ENCODE measurements at places on chromosomes 5 and 9.
A peak's percentile ranks its signal among the peaks of the same experiment; 100 is the strongest.

GRCh38 chr9:33472881-33473615 lies 676 bp downstream of the NOL6 start:
- H3K36me3 ChIP-seq: peaks cover 45% of the 10 kb centered on the region
- H3K4me3 ChIP-seq: peak overlapping the region; percentile 88
- no peak for DNase-seq
- H3K27me3 ChIP-seq: no peaks in the 10 kb centered on the region
- H3K27ac ChIP-seq: peak overlapping the region; percentile 48

DNA sequence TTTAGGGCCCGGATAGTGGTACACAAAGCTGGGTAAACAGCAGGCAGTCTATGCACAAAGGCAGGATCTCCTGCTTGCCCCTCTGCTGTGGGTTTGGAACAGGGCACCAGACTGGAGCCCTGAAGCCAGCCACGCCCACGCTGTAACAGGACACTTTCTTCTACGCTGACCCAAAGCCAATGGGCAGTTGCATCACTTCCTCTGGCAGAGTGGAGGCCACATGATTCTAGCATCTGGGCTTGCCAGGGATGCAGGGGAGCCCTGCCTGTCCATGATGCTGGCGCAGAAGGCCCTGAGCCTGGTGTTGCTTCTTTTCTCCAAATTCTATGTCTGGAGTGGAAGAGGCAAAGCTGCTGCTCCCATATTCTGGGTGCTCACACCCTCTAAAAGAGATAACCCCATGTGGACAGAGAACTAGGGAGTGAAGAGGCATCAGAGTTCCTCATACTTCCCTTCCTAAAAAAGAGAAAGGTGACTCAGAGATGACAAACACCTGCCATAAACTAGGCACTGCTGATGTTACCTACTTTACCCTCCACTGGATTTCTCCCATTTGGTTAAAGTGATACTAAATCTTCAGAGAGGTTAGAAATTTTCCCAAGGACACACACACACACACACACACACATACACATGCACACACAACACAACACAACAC lies 260.3 kb upstream of the KLF4 start:
- peak overlapping the region; percentile 89 for H3K27ac ChIP-seq
- H3K27me3 ChIP-seq: no peaks in the 10 kb centered on the region
- H3K4me3 ChIP-seq: no peak overlapping the region
- peaks cover 38% of the 10 kb centered on the region for H3K4me1 ChIP-seq

DNA sequence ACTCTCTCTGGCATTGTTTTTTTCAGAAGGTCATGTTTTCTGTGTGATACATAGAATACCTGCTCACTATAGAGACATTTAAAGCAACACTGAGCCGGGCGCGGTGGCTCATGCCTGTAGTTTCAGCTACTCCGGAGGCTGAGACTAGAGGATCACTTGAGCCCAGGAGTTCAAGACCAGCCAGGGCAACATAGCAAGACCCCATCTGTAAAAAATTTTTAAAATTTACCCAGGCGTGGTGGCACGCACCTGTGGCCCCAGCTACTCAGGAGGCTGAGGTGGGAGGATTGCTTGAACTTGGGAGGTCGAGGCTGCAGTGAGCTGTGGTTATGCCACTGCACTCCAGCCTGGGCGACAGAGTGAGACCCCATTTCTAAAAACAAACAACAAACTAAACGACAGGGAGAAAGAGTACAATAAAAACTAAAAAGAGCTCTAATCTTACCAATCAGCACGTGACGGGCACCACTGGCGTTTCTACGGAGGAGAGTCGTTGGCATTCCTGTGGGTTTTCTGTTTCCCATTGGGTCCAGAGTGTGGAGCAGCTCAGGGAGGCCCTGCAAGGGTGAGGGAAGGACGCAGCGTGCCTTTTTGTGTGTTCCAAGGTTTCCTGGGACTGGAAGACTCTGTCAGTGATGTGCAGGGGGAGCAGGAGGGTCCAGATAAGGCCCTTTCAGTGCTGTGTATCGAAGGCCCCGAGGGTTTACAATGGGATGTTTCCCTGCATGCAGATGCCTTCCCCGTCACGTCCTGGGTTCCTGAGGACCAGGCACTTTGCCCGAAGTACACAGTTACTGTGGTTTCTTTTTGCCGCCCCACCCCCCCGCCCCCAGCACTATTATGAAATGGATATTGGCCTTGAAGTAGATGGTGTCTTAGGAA lies 7.2 kb upstream of the RNU6ATAC start:
- H3K4me3 ChIP-seq: no peak overlapping the region
- no peak overlapping the region for H3K27ac ChIP-seq
- peaks cover 4% of the 10 kb centered on the region for H3K27me3 ChIP-seq
- DNase-seq: no peak
- H3K36me3 ChIP-seq: no peaks in the 10 kb centered on the region

DNA sequence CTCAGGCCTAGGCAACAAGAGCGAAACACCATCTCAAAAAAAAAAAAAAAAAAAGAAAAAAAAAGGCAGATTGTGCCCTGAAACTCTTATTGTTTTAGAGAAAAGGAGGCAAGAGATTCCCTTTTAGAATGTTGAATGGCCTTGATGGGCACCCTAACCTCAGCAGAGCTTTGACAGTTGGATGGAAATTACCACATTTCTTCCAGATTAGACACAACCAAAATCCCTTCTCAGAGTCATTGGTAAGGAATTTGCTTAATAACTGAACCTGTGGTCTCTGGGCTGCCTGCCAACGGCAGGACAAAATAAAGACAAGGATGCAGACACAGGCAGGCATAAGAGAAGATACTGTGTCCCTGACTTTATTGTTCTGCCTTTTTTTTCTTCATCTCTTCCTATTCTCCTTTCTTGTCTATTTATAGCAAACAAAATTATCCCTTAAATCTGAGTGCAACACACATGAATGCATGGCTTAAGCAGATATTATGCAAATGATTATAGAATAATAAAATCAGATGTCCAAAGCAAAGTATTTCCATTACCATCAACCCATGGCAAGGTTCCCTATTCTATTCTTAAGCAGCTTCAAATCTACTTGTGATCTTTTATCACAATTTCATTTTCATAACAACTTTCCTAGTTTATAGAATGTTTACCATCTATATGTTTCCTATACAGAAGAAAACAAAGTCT lies 37.3 kb upstream of the TRIO start:
- no peaks in the 10 kb centered on the region for H3K36me3 ChIP-seq
- DNase-seq: no peak
- peaks cover 19% of the 10 kb centered on the region for H3K4me1 ChIP-seq
- H3K27me3 ChIP-seq: no peaks in the 10 kb centered on the region

DNA sequence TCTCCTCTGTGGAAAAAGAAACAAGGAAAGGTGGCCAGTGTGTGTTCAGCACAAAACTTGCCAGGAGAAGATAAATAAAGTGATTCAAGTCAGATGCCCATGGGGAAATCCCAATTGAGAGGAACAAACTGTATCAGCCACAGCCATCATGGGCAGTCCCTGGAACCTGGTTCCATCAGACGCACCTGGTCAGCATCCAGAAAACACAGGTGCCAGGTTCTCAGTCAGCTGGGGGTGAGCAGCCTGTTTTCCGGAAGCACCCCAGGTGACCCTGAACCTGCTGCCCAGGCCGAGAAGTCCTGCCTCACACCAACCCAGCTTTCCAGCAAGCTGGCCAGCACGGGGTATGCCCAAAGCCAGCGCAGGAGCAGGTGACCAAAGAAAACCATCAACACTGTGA lies 30.5 kb downstream of the PTCH1 start:
- no peaks in the 10 kb centered on the region for H3K4me1 ChIP-seq
- DNase-seq: no peak
- H3K27me3 ChIP-seq: no peaks in the 10 kb centered on the region
- no peak overlapping the region for H3K27ac ChIP-seq
- H3K36me3 ChIP-seq: no peaks in the 10 kb centered on the region

DNA sequence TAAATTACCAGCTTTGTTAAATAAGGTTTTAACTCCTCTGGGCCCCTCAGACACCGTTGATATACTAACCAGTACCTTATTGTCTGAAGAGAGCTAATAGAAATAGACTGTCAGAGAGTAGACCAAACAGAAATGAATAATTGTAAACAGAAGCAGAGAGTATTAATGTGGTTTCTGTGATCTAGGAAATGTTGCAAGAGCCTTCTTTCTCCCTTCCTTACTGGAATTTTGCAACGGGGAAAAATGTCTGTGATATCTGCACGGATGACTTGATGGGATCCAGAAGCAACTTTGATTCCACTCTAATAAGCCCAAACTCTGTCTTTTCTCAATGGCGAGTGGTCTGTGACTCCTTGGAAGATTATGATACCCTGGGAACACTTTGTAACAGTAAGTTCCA lies 5.1 kb downstream of the TYRP1 start:
- no peak overlapping the region for H3K4me3 ChIP-seq
- H3K36me3 ChIP-seq: no peaks in the 10 kb centered on the region

DNA sequence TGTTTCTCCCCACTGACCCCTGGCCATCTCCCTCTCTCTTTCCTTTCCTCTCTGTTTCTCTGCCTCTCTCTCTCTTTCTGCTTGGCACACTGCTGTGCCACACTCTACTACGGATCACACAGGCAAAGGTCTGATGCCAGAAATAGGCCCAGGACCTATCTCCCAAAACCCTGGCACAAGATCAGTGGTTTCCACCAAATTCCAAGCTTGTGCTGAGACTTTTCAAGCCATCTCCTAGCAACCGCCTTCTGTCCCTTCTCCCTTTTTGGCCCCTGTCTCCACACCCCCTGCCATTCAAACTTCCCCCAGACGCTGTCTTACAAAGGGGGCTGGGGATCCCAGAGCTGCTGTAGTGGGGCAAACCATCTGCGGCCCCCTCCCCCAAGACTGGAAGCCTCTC lies 38.5 kb upstream of the RARS1 start:
- H3K27me3 ChIP-seq: no peaks in the 10 kb centered on the region
- H3K4me3 ChIP-seq: no peak overlapping the region
- DNase-seq: no peak
- peaks cover 90% of the 10 kb centered on the region for H3K36me3 ChIP-seq

GRCh38 chr9:19768798-19769197 lies 20.0 kb downstream of the SLC24A2 start:
- H3K27ac ChIP-seq: no peak overlapping the region
- no peak overlapping the region for H3K4me3 ChIP-seq
- peaks cover 3% of the 10 kb centered on the region for H3K4me1 ChIP-seq
- no peaks in the 10 kb centered on the region for H3K36me3 ChIP-seq
- no peak for DNase-seq
- H3K27me3 ChIP-seq: no peaks in the 10 kb centered on the region

GRCh38 chr5:28710360-28710759 lies 1672.0 kb upstream of the CDH9 start:
- H3K4me3 ChIP-seq: no peak overlapping the region
- H3K36me3 ChIP-seq: no peaks in the 10 kb centered on the region
- no peaks in the 10 kb centered on the region for H3K4me1 ChIP-seq
- DNase-seq: no peak

- no peak overlapping the region for H3K4me3 ChIP-seq
- peaks cover 15% of the 10 kb centered on the region for H3K4me1 ChIP-seq
- peak overlapping the region; percentile 55 for H3K27ac ChIP-seq
- H3K27me3 ChIP-seq: no peaks in the 10 kb centered on the region
- H3K36me3 ChIP-seq: no peaks in the 10 kb centered on the region
These were observed 13.7 kb upstream of the MTAP start for GRCh38 chr9:21788752-21789151.

DNA sequence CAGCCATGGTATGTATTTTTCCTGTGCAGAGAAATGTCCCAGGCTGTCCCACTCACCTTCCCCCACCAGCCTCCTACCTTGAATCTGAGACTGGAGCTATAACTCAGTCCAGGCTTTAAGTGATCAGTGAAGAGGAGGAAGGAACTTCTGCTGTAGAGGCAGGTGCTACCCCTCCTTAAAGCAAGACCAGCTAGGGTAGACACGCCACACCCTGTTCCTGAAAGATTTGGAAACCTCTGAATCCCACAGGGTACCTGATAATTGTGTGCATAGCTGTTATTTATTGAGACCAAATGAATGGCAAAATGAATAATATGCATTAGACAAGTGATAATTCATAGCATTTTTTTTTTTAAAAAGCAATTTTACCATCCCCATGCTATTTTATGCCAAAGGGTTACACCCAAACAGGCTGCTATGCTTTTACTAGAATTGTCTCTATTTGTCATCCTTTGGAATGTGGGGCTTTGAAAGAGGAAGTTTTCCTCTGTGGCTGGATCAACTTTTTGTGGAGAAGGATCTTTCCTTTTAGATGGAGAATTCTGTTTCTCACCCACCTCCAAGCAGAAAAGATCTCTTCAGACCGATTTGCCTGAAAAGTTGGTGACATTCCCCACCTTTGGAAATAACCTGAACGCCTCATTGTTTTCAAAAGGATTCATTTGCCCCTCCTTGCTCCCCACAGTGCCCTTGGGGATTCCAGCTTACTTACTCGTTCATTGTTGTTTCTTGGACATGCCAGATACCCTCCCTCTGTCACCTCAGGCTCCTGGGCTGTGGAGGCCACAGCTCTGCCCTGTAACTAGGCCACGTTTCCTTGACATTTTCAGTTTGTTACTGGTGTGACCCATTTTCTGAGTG lies 248.7 kb downstream of the NR3C1 start:
- H3K27me3 ChIP-seq: no peaks in the 10 kb centered on the region
- DNase-seq: no peak
- peak overlapping the region; percentile 56 for H3K27ac ChIP-seq
- no peaks in the 10 kb centered on the region for H3K36me3 ChIP-seq
- H3K4me1 ChIP-seq: peaks cover 15% of the 10 kb centered on the region

- H3K4me1 ChIP-seq: no peaks in the 10 kb centered on the region
- H3K36me3 ChIP-seq: no peaks in the 10 kb centered on the region
- H3K27ac ChIP-seq: no peak overlapping the region
- DNase-seq: no peak
- H3K4me3 ChIP-seq: no peak overlapping the region
- H3K27me3 ChIP-seq: no peaks in the 10 kb centered on the region
These were observed 22.8 kb downstream of the C9orf50 start for GRCh38 chr9:129598089-129598596.

DNA sequence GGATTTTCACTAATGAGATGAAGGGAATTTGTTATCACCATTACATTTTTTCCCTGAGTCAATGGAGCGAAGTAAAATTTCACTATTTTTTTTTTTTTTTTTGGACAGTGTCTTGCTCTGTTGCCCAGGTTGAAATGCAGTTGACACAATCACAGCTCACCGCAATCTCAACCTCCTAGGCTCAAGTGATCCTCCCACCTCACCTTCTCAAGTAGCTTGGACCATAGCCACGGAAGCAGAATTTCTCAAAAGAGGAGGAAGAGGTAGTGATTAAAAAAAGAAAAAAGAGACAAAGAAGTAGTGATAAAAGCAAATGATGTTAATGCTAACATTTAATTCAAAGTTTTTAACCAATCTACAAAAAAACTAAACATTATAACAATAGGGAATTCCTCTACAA lies 29.8 kb downstream of the ELP1 start:
- no peak overlapping the region for H3K27ac ChIP-seq
- H3K27me3 ChIP-seq: no peaks in the 10 kb centered on the region
- H3K4me3 ChIP-seq: no peak overlapping the region
- H3K4me1 ChIP-seq: no peaks in the 10 kb centered on the region

GRCh38 chr5:51651889-51652288 lies 268.6 kb downstream of the ISL1 start:
- H3K27me3 ChIP-seq: no peaks in the 10 kb centered on the region
- no peaks in the 10 kb centered on the region for H3K36me3 ChIP-seq
- H3K27ac ChIP-seq: peak overlapping the region; percentile 81
- peaks cover 37% of the 10 kb centered on the region for H3K4me1 ChIP-seq
- DNase-seq: no peak
- H3K4me3 ChIP-seq: no peak overlapping the region

Data from RWPE2 (cell line).